ENCODE measurements at places on chromosomes 3 and 15.
A peak's percentile ranks its signal among the peaks of the same experiment; 100 is the strongest.

GRCh38 chr3:160180581-160181216, 44.5 kb upstream of the C3orf80 start:
- peak; percentile 53 for DNase-seq

- no peak for DNase-seq
Observed at GRCh38 chr3:54046641-54047214, 75.6 kb upstream of the CACNA2D3 start.

DNA sequence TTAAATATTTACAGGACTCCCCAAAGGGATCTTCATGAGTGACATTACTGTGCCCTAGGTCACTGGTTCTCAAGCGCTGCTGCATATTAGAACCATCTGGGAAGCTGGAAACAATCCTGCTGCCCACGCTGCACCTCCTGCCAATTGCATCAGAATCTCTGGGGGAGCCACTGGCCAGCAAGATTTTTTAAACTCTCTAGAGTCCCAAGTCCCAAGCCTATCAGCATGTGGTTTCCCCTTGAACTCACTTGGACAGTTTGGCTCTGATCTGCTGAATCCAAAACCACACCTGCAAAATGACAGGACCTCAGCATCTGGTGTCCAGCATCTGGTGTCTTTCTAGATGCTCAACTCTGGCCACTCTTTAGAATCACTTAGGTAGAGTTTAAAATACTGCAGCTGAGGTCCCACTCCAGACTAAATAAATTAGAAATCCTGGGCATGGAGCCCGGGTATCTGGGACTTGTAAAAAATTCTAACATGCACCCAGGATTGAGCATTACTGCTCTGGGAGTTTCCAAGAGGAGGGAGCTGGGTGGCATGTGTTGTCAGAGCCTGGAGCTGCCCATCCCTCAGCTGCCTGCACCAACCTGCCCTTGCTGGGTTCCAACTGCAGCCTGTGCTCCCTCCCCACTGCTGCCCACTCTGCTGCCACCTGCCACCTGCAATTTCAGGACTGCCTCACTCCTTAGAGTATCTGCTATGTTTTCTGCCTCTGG, 311.3 kb downstream of the SLC9A9 start:
- DNase-seq: no peak

GRCh38 chr3:134625885-134626741, 24.7 kb downstream of the KY start:
- DNase-seq: no peak

- no peak for DNase-seq
Observed at GRCh38 chr3:187828579-187829452, 83.5 kb upstream of the BCL6 start.

GRCh38 chr15:63013052-63013808, 29.3 kb upstream of the TPM1 start:
- DNase-seq: no peak

Data from NCI-H2081 (cell line).